ENCODE measurements at places on chromosomes 6 and 20.

DNA sequence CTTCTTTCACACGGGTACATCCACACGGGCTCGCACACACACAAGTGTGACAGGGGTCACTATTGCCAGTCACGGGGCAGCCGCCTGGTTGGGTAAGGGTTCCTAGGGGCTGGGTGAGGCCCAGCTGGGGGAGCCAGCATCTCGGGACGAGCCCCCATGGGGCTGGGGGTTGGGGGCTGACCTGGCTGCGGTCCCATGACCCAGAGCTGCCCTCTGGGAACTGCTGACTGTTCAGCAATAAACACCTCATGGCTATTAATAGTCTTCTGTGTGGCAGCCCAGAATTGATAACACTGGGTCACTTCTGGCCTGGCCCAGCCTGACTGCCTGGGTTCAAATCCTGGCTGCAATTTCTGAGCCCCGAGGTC, 23.8 kb downstream of the VEGFA start:
- DNase-seq = no peak

DNA sequence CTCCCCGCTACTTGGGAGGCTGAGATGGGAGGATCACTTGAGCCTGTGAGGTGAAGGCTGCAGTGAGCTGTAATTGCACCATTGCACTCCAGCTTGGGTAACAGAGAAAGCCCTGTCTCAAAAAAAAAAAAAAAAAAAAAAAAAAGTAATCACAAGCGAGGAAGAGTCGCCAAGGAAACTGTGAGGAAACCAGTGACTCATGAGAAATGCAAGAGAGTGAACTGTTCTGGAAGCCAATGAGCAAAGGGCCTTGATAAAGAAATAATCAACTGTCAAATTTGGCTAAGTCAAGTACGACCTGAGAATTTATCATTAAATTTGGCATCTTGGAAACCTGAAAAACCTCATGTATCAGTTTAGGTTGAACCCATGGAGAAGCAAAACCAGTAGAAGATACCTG, 16.1 kb upstream of the LAMP5 start:
- DNase-seq = no peak

- DNase-seq = peak; percentile 18
These were observed 96.3 kb downstream of the FOXF2 start for GRCh38 chr6:1485678-1486077.

DNA sequence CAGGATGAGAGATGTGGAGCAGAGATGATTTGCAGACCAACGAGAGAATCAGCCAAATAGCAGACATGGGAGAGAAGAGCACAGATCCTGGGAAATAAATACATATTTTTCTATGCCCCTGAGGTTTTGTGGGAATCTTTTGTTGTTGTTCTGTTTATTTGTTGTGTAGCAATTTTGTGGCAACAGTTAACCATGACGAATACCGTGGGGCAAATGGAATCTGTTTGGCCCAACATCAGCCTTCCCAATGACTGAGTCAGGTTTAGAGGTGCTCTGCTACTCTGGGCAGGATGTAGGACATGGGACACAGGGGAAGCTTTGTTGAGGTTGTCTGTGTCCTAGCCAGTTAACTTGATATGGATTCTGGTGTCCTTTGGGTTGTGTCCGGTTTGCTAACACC, 7.9 kb upstream of the SLC2A10 start:
- DNase-seq = no peak

- DNase-seq = no peak
These were observed 275.0 kb upstream of the FLRT3 start for GRCh38 chr20:14612391-14612790.
